Anterior cingulate cortex (tissue), 58 donors: ENCODE measurements at places on chromosomes 4 and X.

GRCh38 chrX:110699109-110699508, 96.5 kb downstream of the CHRDL1 start:
- no peak for DNase-seq

GRCh38 chr4:27381815-27382214, 521.2 kb downstream of the STIM2 start:
- no peak for DNase-seq

DNA sequence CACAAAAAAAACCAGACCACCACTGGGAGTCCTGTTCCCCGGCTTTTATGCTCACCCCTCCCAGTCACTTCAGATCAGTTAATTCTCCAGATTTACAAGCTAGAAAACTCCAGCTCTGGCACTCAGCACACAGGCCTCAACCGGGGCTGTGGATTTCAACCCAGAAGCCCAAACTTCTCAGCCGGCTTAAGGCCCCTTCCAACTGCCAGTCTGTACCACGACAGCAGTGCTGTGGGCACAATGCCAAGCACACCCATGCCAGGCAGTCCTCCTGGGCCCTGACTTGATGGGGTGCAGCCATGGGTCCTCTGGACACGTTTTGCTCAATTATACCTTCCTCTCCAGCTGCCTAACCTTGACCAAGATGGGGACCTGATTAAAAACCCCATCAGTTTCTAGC, 12.2 kb downstream of the SOD3 start:
- DNase-seq, result no peak

DNA sequence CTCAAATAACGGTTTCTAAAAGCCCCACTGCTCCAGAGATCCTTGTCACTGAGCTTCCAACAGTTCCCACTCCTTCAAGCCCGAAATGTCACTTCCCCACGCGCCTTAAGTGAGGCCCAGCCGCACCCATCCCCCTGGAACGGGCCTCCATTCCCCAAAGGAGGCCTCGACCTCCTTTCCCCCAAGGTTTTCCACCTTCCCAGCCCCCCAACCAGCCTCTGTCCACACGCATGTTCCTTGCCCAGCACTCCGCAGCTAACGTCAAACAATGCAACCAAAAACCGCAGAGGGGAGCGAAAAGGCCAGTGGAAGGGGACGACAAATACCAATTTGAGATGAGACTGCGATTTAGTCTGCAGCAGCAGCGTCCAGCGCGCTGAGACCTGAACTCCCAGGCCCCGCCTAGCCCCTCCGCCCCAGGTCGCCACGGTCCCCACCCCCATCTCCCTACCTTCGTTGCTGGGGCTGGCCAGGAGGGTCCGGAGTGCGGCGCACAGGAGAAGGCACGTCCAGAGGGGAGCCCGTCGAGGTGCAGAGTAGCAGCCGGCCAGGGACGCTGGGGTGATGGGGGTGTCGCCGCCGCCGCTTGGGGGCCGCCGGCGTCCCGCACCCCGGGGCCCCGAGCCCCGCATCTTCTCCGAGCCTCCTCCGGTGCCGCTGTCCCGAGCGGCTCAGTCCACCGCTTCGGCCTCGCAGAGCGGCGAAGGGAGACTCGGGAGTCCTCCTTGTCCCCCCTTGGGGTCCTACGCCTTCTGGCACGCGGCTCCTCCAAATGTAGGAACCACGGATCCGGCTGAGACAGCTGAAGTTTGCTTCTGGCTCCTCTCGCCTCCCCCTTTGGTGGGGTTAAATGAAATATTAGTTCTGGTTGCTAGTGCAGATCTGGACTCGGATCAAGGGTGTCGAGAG, 924 bp downstream of the EPHA5 start:
- DNase-seq, result no peak

GRCh38 chr4:25704516-25704915, 48.9 kb downstream of the SLC34A2 start:
- no peak for DNase-seq

DNA sequence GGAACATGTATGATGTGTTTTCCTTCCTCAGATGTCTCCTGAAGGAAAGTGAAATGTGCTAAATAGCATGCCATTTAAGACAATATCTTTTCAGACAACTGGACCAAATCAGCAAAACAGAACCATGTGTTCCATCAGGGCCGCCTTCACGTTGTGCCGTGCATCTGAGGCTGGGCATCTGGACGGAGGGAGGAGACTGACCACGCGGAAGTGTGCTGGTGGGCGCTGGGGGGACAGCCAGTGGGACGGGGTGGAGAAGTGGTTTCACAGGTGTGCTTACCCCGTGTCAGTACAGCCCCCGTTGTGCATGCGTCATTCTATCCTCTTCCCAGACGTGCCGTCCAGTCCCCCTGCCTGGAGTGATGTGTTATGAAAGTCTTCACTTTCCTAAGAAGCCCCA, 342.1 kb upstream of the FAT1 start:
- DNase-seq, result no peak

- no peak for DNase-seq
Measured at GRCh38 chr4:81152839-81153713, 61.9 kb downstream of the PRKG2 start.

DNA sequence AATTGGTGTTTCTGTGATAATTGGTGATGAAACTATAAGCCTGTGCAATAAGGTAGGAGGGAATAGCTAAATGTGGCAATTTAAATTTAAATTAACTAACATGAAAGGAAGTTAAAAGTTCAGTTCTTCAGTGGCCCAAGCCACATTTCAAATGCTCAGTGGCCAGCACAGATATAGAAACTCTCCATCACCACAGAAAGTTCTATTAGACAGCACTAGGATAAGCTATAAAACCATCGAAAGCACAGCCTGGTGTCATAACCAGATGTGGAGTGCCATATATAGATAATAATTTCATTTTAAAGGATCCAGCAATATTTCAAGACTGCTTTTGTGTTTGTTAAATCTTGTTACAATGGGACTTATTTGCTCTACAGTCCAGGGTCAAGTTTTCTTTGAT, 119.3 kb upstream of the NR3C2 start:
- DNase-seq, result no peak
